ENCODE measurements at places on chromosomes 1 and 21.

- DNase-seq = no peak
Observed at GRCh38 chr1:161834967-161835550, 68.9 kb downstream of the ATF6 start.

DNA sequence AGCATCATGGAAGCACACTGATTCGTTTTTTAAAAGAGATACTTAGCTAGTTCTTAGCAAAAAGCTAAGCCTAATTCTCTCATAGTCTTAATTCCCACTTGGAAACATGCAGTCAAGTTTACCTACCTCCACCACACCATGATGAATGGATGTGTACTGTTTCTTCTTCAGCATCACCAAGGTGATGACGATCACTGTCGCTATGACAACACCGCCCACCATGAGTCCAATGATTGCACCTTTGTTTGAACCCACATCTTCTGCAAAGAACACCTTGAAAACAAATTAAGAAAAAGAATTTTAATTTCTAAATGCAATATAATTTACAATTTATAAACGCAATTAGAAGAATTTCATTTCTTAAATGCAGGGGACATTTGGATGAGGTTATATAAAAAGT lies 156.8 kb downstream of the GABPA start:
- no peak for DNase-seq

DNA sequence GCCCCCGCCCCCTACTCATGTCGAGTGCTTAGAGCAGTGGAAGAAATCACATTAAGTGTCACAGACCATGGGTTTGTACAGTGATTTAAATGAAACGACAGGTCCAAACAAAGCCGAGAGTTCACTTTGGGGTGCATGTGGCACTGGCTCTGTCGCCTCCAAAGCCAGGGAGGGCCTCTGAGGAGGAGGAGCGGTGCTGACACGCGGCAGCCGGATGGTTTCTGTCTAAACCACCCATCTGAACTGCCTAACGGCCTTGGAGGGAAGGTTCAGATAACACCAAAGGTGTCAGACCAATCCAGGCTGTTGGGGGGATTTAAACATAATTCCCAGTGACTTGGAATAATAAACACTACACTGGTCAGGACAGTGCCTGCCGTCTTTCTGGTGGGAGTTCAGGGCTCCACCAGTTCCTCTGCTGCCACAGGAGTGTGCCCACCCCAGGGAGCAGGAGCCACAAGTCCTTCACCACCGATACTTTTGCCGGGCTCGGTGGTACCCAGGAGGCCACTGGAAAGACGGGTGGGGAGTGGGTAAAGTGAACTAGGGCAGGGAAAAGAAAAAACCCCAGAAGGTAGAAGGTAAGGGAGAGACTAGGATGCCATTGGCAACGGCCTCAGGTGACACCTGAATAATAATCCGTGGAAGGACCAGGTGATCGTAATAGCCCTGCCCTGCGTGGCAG lies 78.2 kb downstream of the SLC66A1 start:
- no peak for DNase-seq

DNA sequence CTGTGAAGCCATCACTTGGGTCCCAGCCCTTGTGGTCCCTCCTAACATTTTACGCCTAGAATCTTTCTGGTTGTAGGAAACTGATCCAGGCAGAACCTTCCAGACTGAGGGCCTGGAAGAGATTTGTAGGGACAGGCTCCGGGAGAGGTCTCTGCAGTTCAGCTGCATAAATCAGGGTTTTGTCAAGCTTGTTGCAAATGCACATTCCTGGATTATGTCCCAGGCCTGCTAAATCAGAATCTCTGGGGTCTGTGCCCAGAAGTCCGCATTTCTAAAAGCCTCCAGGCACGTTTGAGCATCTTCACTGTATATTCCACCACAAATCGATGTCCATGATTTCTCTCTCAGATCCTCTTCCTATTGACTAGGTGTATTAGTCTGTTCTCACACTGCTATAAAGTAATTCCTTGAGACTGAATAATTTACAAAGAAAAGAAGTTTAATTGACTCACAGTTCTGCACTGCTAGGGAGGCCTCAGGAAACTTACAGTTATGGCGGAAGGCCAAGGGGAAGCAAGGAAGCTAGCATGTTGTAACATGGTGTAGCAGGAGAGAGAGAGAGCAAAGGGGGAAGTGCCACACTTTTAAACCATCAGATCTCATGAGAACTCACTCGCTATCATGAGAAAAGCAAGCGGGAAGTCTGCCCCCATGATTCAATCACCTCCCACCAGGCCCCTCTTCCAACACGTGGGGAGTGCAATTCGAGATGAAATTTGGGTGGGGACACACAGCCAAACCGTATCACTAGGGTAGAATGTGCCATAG lies 1.2 kb upstream of the FHAD1 start:
- no peak for DNase-seq

DNA sequence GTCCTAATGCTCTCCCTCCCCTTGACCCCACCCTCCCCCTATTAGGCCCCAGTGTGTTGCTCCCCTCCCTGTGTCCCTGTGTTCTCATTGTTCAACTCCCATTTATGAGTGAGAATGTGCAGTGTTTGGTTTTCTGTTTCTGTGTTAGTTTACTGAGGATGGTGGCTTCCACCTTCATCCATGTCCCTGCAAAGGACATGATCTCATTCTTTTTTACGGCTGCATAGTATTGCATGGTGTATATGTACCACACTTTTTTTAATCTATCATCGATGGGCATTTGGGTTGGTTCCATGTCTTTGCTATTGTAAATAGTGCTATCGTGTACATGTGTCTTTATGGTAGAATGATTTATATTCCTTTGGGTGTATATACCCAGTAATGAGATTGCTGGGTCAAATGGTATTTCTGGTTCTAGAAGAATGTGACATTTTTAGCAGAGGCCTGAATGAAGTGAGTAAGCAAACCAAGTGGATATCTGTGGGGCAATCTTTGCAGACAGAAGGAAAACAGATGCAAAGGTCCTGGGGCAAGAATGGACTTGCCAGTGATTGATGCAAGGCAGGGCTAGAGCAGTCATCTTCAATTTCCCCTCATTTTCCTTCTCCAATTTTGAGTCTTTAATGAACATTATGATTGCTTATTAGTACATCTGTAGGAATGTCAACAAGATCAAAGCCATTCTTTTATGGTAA lies 50.2 kb downstream of the UBE4B start:
- DNase-seq = no peak

DNA sequence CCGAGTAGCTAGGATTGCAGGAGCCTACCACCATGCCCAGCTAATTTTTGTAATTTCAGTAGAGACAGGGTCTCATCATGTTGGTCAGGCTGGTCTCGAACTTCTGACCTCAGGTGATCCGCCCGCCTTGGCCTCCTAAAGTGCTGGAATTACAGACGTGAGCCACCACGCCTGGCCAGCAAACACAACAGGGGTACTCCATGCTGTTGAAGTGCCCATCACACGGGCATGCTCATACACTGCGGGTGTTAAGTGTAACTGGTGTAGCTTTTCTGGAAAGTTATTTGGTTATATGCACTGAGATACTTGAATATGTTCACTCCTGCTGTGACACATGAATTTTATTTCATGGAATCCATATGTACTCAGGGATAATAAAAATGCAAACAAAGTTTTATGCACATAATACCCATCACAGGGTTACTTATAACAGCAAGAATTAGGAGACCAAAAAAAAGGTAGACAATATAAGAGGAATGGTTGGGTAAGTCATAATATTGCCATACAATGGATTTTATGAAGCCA lies 9.2 kb downstream of the SRSF4 start:
- DNase-seq = no peak

DNA sequence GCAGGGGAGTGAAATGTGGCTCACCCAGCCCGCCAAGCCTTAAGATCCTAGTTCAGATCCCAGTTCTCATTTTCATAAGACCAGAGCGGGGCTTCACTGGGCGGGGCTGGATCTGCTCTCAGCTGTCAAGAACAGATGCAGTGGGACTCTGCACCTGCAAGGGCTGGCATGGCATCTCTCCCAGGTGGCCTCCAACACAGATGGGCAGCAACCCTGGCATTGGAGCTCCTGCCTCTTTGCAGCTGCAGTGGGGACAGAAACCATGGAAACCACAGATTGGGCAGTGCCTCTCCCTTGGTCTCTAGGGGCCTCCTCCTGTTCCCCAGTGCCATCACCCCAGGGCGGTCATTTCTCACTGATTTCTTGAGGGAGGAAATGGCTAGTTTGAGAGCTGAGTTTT lies 267.7 kb downstream of the PRDM2 start:
- DNase-seq = no peak

- no peak for DNase-seq
Observed at GRCh38 chr1:216566641-216567205, 143.5 kb upstream of the USH2A start.

DNA sequence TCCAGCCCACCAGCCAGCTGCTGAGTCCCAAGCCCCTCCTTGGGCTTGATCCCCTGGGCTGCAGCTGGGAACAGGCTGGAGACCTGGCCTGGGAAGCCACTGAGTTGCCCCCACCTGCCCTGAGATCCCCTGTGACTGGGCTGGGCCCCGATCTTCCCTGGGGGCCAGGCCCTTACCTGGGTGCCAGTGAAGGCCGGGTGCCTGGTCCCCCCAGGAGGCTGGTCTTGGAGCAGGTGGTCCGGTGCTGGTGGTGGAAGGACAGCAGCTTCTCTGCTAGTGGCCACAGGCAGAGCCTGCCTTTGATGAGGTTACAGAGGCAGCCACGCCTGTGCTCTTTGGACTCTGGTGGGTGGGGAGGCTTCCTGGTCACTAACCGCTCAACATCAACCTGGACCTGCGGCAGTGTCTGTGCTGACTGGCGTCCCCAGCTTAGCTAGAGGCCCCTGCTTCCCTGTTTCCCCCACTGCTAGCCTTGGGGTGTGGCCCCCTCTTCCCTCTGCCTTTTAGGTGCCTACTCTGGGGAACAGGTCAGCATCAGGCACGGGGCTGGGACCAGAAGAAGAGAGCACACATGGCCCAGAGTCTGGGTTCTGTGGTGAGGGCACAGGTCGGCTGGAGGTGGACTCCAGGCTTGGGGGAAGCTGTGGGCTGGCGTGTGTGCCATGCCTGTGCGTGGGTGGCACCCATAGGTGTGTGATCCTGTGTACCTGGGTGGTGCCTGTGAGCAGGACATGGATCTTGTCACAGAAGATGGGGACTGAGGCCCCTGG lies at the start of gene EPS8L3:
EPS8L3 (minus strand) TSS at position 278 of the 770 bp plus-strand sequence. CDS start 2,174 bp downstream, outside the sequence.
- DNase-seq = no peak

- no peak for DNase-seq
Observed at GRCh38 chr1:61157468-61157987, 75.2 kb downstream of the NFIA start.

- DNase-seq = no peak
Observed at GRCh38 chr1:202982715-202983430, 15.8 kb upstream of the CYB5R1 start.

- no peak for DNase-seq
Observed at GRCh38 chr1:171780583-171781175, 781 bp upstream of the METTL13 start.

- DNase-seq = no peak
Observed at GRCh38 chr1:93302078-93302477, 43.6 kb upstream of the DR1 start.

DNA sequence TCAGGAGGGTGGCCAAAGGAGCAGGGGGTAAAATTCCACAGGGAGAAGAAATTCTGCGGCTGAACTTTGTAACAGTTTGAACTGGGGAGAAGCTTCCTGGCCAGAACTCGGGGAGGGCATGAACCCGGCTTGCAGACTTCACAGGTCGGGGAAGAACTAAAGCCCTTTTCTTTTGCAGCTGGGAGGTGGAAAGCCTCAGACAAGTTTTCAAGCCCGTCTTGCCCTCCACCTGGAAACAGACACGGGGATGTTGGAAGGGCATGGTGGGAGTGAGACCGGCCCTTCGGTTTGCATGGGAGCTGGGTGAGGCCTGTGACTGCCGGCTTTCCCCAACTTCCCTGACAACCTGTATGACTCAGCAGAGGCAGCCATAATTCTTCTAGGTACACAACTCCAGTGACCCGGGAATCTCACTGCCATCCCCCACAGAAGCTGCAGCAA lies 11.3 kb downstream of the THEM4 start:
- DNase-seq = no peak

DNA sequence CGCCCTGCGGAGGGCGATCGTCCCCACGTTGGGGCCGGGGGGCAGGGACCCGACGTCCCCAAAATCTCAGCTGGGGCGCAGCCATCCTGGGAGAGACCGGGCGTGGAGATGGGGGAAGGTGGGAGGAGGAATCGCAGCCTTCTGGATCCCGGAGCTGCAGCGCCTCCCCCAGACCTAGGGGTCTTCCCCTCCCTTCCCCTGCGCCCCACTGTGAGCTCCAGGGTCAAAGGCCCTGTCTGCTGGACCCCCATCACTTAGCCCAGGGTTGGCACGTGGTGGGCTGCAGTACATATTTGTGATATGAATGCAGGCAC lies 90.2 kb upstream of the VAMP3 start:
- DNase-seq = no peak

- DNase-seq = no peak
Observed at GRCh38 chr1:40715491-40716059, 24.1 kb downstream of the NFYC start.

DNA sequence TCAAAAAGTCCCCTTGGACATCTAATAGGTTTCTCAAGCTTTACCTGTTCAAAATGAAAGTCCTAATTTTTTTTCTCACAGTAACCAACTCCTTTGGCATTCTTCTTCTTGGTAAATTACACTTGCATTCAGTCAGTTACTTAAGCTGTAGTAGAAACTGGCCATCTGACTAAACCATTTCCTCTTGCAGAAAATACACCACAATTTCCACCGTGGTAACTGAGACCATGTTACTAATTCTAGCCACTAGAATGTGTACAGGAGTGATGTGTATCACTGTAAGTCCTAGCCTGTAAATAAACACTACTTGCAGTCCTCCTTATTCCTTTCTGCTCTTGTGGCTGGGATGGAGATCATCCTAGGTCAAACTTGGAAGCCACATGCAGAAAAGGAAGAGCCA lies 965.4 kb upstream of the TMPRSS15 start:
- no peak for DNase-seq

- no peak for DNase-seq
Observed at GRCh38 chr1:30058970-30059369, 664.4 kb downstream of the MATN1 start.

GRCh38 chr1:113808450-113809195 lies 3.7 kb downstream of the RSBN1 start:
- no peak for DNase-seq

DNA sequence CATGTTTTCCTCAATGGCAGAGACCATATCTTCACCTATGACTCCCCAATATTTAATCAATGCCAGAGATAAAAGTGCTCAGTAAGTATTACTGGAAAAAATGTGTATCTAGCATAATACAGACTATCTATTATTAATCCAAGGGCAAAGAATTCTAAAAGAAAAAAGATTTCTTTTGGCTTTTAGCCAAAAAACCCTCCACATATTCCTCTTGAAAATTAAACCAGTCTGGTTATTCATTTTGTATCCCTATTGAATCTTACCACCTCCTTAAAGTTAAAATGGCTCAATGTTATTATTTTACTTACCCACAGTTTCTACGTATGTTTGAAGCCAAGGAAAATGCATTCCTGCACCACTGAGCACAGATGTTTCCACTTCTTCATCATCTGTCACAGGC lies 1.6 kb downstream of the TAF1A start:
- DNase-seq = no peak

DNA sequence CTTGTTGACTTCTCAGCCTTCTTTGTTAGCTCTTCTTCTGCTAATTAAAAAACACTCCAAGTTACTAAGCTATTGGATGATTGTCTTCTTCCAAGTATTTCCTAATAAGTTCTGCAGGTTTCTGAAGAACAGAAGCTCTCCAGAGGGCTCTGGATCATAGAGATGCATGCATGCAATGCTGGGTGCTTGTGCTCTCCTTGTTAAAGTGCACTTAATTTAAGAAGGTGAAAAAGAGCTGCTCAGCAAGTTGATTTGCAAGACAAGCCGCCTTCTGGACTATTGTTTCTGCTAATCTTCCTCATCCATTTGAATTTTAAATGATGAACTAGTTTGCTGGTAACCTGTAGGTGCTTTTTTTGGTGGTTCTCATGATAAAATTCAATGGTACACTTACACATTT lies 16.1 kb downstream of the RRP15 start:
- DNase-seq = no peak
